ENCODE measurements at places on chromosomes 11 and 22.

GRCh38 chr11:130706572-130706971 is 209.7 kb downstream of the SNX19 start:
- DNase-seq: no peak

GRCh38 chr11:26623076-26623659 is 51.1 kb upstream of the MUC15 start:
- DNase-seq: no peak

DNA sequence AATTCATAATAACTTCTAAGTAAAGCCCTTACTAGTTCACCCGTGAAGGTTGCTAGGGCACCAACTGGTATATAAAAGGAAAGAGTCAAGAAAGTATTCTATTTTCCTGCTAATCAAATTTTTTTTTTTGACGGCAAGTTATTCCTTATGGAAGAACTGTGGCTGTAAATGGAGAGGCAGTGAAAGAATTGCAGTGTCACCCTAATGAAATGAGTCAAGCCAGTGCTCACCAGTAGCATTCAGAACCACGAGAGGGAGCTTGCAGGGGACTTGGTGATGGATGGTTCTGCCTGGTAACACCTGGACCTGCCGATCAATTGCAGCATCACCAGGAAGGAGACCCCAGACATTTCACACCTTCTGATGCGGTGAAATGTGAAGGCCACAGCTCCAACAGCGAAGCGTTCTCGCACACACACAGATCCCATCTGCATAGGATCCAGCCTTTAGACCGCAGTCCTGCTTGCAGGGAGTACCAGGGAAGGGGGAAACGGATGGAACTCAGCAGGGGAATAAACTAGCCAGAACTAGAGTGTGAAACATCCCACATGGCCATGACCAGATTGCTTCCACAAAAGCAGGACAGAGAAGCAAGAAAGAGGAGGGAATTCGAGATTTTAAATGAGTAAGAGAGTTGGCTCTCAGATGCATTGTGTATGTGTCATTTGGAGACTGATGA is 326.2 kb downstream of the TBC1D22A start:
- DNase-seq: no peak

GRCh38 chr11:44716256-44716655 is 10.5 kb upstream of the TSPAN18 start:
- DNase-seq: no peak

GRCh38 chr11:73340164-73340563 is 32.1 kb downstream of the ARHGEF17 start:
- no peak for DNase-seq

Data from HL-60 (cell line).